NCI-H510A treated with DMSO at 0.1 percent for 48 hours (cell line): ENCODE measurements at places on chromosomes 5 and 9.

GRCh38 chr9:99035313-99035712 lies 69.6 kb upstream of the TGFBR1 start:
- no peak for DNase-seq

DNA sequence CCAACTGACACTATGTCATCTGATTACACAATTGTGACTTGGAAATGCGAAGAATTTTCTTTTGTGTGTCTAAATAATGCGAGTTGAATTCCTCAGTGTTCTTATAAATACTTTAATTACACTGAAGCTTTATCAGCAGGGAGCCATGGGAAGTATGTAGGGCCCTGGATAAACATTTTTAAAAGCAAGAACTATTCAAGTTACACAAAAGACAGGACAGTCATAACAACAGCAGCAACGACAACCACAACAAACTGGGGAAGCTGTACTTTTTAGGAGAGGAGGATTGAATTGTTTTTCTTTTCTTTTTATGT lies 250.3 kb upstream of the ZNF608 start:
- no peak for DNase-seq

GRCh38 chr9:88933607-88934379 lies 57.5 kb upstream of the S1PR3 start:
- DNase-seq, result no peak

- no peak for DNase-seq
Observed at GRCh38 chr5:143933451-143933850, 121.5 kb downstream of the HMHB1 start.

DNA sequence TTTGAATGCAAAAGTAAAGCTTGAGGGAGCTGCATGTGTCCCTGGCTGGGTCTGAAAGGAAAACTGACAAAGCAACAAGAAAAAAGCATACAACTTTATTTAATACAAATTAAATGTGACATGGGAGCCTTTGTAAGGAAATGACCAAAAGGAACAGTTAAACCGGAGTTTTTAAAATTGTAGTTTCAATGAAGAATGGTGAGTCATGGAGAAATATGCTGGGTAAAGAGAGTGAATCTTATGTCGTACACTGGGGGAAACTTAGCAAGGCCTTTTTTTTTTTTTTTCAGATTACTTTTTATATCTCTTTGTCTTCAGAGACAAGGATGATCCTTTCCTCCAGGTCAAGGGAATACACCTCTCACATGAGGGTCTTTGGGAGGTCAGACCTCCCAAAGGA lies 50.1 kb upstream of the FBXL17 start:
- no peak for DNase-seq

DNA sequence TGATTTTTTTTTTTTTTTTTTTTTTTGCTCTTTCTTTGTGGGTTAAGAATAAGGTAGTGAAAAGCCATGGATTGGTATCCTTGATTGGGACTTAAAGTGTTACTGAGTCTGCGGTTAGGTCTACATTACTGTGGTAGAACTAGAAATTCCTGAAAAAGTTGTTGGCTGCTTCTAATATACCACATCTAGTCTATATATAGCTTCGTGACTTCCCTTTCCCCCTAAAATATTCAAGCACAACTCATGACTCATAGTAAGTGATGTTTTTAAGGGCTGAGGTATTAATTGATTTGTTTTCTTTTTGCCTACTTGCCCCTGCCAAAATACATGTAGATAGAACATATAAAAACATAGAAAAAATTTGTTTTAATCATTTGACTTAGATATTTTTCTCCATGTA lies 247.6 kb downstream of the TMEM232 start:
- DNase-seq, result no peak

- DNase-seq, result no peak
Observed at GRCh38 chr5:113451797-113452196, 17.0 kb upstream of the TSSK1B start.

- peak; percentile 63 for DNase-seq
Observed at GRCh38 chr5:160312134-160312959, at the start of gene CCNJL. Gene CCNJL, minus strand, starts transcription at chr5:160312564. Its CDS starts 641 bp downstream, at chr5:160311923.

DNA sequence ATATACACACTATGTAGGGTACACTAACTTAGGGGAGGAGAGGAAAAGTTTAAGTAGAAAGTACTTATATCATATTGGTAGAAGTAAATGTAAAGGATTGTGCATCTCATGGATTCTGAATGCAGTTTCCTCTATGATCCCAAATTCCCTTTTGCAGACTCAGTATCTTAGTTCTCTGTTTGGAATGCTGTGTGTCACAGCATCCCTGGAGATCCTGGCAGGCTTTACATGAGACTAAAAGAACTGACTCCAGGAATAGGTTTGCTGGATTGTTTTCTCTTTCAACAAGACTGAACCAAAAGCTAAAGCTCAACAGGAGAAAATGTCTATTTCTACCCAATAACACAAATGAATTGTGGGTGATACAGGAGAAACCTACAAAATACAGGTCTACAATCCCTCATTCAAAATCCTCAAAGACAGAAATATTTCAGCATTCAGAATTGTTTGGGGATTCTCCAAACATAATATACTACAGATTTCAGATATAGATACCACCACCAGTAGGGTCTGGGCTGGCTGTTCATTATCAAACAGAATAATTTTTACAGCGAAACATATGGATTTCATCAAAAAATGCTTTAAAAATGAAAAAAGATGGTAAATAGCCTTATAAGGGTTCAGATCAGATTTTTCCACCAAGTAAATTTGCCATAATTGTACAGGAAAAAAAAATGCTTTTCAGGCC lies 324.7 kb upstream of the GRAMD2B start:
- DNase-seq, result no peak

GRCh38 chr9:137488906-137489305 lies 29.8 kb upstream of the NSMF start:
- DNase-seq, result no peak

DNA sequence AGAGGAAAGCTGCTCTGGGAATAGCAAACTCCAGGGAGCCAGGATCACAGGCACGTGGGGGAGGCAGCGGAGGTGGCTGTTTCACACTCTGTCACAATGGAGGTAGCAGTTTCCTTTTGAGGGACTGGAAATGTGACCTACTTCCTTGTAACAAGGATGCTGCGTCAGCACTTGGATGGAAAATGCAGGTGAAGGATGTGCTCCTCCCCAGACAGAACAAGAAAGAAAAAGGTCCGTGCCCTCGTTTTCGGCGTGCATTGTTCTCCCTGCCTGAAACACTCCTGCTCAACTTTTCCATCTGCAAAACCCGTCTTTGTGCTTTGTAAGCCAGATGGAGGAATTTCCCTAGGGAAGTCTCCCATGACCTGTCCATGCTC lies 55.1 kb upstream of the SH3PXD2B start:
- no peak for DNase-seq

GRCh38 chr5:160213537-160213936 lies 15.8 kb upstream of the FABP6 start:
- peak; percentile 22 for DNase-seq

GRCh38 chr9:133103183-133103986 lies 17.7 kb downstream of the RALGDS start:
- DNase-seq, result peak; percentile 28

DNA sequence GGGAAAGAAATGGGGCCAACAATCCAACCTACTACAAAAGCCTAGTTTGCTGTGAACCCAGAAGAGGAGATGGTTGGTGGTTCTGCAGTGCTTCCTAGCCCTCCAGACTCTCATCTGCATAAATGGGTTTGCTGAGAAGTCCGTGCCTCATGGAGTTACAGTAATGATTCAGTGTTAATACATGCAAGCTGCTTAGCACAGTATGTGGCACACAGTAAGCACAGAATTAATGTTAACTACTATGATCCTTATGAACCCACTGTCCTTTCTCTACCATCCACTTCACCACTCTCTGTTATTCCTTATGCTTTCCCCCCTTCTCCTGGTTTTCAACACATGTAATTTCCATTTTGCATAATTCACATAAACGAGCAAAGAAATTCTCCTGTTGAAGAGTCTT lies 100.0 kb downstream of the ACTBL2 start:
- no peak for DNase-seq

GRCh38 chr5:101932599-101932998 lies 363.5 kb downstream of the SLCO4C1 start:
- DNase-seq, result peak; percentile 12

DNA sequence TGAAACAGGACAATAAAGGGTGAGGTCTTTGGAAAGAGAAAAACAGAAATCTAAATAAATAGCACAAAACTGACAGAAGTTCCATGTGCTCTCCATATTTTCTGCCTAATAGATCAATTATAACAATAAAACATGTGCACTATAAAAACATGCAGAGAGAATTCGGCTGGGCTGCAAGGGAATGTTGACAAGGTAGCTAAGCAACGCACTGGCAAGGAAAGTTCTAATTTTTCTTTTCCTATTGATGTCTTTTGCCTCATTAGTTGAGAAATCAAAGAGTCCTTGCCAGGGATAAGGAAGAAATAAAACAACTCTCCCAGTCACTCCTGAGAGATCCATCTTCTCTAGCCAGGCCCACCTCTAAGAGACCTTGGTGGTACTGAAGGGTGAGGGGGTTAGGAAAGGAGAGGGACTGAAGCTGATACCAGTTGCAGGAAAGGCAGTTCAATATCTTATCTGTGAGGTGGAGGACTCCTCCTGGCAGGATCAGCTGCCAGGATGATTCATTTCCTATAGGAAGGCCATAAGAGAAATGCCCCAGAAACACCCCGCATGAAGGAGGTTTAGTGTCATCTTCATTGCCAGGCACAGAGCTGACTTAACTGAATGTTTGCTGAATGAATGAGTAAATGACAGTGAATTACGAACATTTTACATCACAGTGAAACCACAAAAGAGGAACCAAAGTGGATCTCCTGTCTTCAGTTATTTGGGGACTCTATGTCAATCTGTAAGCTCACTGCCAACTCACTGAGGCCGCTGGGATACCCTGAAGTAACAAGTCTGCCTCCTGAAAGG lies 63.7 kb upstream of the IFNK start:
- DNase-seq, result no peak

GRCh38 chr9:18722882-18723281 lies 248.9 kb downstream of the ADAMTSL1 start:
- no peak for DNase-seq

- DNase-seq, result no peak
Observed at GRCh38 chr5:158502686-158503085, 597.0 kb downstream of the EBF1 start.

DNA sequence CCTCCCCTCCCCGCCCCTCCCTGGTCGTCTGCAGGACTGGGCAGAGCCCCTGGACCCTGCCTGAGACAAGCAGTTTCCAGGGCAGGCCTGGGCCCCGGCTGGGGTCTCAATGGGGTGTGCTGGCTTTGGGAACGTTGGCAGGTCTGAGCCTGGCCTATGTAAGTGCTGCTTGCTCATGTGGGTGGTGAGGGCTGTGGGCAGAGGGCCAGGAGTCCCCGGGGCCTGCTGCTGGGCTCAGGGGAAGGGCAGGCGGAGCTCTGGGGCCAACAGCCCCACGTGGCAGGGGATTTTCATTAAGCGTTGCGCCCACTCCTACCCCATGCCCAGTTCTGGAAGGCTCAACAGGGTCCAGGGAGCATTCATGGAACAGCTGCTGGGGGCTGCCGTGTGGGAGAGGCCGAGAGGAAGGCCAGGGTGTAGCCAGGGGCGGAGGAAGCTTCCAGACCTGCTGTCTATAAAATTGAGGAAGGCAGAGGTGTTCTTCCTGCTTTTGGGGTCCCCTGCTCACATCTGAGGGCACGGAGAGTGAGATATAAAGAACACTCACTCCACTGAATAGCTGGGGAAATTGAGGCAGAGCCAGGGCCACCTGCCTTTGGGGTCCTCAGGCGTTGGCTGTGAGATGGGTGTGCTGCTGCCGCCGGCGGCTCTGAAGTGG lies 32.5 kb downstream of the RXRA start:
- DNase-seq, result no peak

GRCh38 chr5:142819292-142819691 lies 49.1 kb downstream of the ARHGAP26 start:
- no peak for DNase-seq

DNA sequence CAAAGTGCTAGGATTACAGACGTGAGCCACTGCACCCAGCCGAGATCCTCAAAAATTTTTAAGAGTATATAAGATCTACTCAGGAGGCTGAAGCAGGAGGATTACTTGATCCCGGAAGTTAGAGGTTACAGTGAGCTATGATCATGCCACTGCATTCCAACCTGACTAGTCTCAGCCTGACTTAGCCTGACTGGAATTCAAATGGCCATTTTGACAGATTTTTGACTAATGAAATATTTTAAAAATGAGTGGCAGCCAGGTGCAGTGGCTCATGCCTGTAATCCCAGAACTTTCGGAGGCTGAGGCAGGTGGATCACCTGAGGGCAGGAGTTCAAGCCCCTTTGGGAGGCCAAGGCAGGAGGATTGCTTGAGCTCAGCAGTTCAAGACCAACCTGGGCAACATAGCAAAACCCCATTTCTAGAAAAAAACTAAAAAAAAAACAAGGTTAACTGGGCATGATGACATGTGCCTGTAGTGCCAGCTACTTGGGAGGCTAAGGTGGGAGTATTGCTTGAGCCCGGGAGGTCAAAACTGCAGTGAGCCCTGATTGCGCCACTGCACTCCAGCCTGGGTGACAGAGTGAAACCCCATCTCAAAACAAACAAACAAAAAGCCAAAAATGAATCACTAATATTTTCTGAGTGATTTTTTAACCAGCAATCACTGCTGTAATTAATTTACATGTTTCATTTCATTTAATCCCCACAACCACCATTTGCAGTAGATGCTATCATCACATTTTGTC lies 16.6 kb downstream of the ATOX1 start:
- DNase-seq, result no peak

DNA sequence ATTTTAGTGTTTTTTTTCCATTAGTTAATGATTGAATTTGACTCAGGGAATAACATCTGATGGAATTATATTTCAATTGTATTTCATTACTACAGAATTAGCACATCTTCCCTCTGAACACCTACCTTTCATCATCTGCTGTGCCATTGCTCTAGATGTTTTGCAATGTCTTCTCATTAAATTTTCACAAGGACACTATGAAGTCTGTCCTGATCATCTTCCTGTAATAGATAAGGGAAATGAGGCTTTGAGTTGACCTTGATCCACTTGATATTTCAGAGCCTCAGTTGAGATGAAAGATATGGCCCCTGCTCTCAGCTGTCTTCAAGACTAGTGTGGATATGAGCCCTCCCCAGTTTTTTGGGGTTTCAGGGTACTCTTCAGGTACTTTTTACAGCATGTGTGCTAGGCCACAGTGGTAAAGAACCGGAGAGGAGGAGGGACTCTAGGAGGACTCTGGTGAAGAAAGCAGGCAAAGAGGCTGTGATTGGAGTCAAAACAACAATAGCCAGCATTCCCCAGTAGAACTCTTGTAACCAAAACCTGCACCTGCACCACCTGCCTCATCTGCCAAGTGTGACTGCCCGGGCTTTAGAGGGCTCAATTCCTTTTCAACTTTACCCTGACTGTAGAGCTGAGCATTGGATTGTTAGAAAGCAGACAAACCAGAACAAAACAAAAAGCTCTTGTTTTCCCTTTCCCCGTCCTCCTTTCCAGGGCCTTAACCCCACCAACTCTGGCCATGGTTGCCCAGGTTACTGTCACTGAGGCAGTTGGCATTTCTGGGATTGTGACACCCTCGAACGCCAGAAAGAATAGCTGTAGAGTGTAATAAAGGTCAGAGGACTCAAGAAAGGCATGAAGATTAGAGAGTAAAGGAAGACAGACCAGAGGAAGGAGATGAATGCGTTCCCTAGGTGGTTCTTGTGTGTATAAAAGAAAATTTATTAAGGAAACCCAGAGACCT lies 56.3 kb downstream of the ERAP1 start:
- DNase-seq, result no peak
